Ecto neural progenitor cell (in vitro differentiated cells): ENCODE measurements at places on chromosomes 3 and 15.

DNA sequence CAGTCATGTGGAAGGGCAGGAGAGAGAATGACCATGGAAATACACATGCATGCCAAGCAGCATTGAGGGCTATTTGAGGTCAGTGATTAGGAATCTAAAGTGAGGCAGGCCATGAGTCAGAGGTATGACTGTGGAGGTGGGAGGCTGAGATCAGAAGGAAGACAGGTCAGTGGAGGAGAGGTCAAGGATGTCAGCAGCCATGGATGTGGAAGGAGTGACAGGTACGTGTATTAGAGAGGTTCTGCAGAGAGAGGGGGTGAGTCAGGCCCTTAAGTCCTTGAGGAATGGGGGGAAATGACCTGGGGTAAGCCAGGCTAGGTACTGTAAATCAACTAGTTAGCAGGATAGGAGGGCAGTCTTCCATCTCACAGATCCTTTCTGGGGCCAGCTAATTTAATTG is 166.6 kb downstream of the ANO10 start:
- no peak for DNase-seq

DNA sequence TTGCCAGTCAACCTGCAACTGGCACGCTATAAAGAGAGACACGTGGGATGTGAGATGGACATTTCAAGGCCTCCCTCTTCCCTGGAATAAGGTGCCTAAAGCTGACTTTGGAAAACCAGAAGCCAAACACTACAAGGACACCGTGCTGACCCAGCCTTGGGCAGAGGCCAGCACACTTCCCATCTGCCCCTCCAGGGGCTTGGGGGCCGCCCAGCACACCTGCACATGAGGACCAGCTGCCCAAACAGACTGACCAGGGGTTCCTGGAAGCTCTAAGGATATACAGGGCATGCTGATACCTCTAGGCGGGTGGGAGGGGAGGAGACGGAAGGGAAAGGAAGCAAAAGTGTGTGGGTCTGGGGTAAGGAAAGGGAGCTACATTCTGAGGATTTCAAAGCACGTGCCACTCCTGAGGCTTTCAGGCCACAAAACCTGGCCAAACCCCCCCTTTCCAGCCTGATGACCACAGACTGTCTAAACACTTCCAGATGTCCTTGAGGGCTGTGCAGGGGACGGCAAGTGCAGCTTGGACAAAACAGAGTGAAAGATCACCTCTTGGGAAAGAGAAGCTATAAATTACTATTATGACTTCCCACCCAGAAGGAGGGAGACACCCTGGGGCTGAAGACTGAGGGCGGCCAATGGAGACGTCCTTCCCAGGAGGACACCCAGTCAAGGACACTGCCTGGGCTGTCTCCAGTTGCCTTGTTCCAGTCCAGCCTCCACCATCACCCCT is 57.9 kb downstream of the ADCY5 start:
- DNase-seq = no peak

GRCh38 chr3:170358042-170359010 is 811 bp downstream of the SKIL start:
- DNase-seq = peak; percentile 81

DNA sequence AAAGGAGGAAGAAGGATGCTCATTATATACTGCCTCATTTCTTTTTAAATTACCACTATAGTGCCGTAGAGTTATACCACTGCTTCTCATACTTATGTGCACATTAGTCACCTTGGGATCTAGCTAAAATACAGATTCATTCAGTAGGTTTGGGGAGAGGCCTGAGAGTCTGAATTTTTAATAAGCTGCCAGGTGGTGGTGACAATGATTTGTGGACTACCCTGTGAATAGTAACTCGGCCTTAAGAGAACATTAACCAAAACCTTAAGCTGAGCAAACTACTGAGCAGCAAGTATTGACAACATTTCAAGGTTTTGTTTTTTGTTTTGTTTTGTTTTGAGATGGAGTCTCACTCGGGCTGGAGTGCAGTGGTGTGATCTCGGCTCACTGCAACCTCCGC is 19.8 kb downstream of the UBA5 start:
- no peak for DNase-seq

DNA sequence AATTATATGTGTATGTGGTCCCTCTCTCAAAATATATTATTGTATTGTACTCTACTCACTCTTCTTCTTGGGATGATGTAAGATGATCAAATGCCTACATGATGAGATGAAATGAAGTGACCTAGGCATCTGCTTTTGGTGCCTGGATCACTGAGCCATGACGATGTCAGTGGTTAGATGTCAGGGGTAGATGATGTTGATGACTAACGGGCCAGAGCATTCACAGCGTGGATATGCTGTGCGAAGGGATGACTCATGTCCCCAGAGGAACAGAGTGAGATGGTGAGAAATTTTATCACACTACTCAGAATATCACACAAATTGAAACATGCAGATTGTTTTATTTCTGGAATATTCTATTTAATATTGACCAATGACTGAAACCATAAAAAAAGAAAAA is 233.9 kb upstream of the CADM2 start:
- DNase-seq = no peak

GRCh38 chr3:38743043-38743442 is 73.0 kb downstream of the SCN10A start:
- no peak for DNase-seq

- DNase-seq = no peak
Measured at GRCh38 chr3:171222995-171223394, 196.5 kb upstream of the SLC2A2 start.

DNA sequence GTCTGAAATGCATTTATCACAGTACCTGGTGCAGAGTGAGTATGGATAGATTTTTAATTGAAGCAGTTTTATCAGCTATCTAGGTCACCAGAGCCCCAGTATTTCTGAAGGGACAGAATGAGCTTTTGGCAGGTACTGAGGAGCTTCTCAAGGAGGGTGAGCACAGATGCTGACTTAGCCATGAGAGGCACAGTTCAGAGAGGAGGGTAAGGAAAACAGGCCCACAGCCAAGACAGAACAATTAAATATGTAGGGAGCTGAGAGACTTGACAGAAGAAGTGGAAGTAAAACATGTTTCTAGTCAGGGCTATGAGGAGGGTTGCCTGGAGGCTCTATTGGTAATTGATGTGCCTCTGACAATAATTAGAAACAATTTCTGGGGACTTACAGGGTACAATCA is 20.1 kb downstream of the ZNF80 start:
- DNase-seq = no peak

GRCh38 chr3:112425382-112425781 is 73.9 kb downstream of the BTLA start:
- DNase-seq = no peak
